ENCODE measurements at places on chromosomes 6 and 20.

- no peak for DNase-seq
These were observed 187.4 kb downstream of the TENT5A start for GRCh38 chr6:81565071-81565470.

DNA sequence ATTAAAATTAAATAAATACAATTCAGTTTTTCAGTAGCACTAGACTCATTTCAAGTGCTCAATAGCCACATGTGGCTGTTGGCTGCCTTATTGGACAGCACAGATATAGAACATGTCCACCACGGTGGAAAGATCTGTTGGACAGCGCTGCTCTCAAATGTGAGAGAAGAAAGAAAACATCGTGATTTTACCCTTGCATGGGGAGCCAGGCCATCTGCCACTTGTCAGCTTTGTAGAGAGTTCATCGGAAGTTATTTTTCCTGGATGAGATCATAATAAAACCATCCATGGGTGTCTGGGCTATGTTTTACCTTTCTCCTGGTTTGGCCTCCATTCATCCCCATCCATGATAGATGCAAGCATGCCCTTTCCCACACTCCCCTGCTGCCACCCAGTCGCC, 5.8 kb upstream of the KIF3B start:
- DNase-seq: no peak

GRCh38 chr20:19658137-19658536, 99.9 kb upstream of the RIN2 start:
- DNase-seq: no peak

DNA sequence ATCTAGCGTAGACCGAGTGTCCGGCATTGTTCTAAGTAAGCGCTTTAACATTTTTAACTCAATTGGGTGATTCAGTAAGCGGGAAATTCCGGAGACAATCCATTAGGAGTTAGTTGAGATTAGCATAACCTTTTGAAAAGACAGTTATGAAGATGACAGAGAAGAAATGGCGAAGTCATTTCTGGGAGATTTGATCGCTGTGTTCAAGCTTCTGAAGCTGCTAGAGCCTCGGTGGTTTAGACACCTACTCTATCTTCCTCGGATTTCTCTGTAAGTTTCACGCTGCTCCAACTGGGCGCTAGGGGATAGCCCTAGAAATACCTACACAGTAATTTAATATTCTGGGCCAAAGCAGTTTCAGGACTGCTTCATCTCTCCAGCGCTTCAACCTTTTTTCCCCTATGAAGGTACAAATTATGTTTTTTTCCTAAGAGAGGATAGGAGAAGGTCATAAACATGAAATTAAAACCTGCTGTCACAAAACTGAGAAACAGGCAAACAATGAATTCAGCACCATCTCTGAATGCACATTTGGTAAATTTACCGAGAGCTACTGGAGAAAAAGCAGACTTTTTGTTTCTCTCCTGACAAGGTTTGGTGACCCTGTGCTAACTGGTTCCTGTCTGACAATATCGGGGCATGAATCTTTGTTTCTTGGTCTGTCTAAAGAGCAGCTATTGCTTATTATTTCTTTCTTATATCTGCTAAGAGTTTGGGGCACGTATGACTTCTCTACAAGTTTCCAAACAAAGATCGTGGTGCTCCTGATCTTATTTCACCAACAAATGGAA, 22.4 kb downstream of the ZNF311 start:
- no peak for DNase-seq

All from H9 (cell line).